Cortex of kidney (tissue), 1 donor: ENCODE measurements at places on chromosomes 4 and X.

DNA sequence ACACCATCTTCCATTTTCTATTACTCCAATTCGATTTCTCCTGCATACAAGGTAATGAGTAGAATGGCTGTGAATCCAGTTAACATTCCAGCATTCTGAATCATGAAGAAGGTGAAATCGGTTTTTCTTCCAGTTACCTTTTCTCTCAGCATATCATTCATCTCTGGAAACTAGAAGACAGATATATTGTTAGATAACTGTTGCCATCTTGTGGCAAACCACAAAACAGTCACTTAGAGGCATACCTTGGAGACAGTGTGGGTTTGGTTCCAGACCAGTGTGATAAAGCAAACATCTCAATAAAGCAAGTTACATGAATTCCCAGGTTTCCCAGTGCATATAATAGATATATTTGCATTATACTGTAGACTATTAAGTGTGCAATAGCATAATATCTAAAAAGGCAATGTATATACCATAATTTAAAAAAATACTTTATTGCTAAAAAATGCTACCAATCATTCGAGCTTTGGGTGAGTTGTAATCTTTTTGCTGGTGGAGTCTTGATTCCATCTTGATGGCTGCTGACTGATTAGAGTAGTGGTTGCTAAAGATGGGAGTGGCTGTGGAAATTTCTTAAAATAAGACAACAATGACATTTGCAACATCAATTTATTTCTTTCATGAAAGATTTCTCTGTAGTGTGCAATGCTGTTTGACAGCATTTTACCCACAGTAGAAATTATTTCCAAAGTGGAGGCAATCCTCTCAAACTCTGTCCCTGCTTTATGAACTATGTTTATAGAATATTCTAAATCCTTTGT lies 82.1 kb downstream of the SLC39A8 start:
- no peak for DNase-seq

GRCh38 chrX:37946197-37946596 lies 60.2 kb upstream of the SYTL5 start:
- no peak for DNase-seq

- no peak for DNase-seq
Observed at GRCh38 chr4:177427192-177427591, 15.0 kb downstream of the AGA start.

DNA sequence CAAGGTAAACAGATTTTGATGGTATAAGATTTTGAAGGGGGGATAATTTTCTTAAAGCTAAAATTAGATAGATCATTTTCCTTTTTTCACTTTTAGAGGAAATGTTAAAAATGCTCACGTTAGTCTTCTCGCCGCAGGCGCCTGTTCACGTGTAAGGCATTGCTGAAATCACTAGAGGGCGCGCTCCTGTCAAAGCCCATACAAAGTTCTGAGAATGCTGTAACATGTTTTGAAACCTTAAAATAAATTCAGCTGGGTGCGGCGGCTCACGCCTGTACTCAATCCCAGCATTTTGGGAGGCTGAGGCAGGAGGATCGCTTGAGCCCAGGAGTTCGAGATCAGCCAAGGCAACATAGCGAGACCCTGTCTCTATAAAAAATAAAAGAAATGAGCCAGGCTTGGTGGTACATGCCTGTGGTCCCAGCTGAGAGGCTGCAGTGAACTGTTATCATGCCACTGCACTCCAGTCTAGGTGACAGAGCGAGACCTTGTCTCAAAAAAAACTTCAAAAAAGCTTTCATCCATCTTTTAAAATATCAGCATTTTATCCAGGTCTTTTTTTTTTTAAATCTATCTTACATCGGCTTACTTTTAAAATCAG lies 138.0 kb downstream of the RBMX2 start:
- DNase-seq, result no peak

- DNase-seq, result no peak
Observed at GRCh38 chr4:27624749-27625148, 764.1 kb downstream of the STIM2 start.

DNA sequence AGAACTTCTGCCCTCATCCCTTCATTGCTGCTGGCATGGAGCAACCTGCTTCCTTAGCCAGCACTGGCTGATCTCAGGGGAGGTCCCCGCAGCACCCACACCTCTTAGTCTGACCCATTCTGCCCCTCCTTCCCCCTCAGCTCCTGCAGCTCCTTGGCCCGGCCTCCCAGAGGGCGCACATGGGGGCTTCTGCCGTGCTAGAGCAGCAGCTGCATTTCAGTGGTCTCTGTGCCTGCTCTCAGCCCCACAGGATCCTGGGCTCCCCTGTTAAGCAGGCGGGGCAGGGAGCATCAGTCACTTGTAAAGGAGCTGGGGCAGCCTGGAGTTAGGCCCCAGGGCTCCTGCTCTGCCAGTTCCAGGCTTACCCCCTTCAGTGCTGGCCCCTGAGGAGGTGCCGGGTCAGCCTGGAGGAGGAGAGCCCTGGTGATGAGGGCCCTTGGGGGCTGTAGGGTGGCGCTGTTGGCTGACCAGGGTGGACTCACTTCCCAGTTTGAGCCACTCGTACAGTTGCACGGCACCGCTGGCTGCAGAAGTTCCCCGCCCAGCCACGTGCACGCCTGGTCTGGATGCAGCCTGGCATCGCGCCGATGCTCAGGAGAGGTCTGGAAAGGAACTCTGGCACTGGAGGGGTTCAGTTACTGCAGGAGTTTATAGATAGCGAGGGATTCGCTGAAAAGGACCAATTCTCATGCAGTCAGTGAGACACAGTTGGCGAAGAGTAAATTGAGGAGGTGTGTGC lies 85.1 kb upstream of the PSAPL1 start:
- DNase-seq, result no peak

DNA sequence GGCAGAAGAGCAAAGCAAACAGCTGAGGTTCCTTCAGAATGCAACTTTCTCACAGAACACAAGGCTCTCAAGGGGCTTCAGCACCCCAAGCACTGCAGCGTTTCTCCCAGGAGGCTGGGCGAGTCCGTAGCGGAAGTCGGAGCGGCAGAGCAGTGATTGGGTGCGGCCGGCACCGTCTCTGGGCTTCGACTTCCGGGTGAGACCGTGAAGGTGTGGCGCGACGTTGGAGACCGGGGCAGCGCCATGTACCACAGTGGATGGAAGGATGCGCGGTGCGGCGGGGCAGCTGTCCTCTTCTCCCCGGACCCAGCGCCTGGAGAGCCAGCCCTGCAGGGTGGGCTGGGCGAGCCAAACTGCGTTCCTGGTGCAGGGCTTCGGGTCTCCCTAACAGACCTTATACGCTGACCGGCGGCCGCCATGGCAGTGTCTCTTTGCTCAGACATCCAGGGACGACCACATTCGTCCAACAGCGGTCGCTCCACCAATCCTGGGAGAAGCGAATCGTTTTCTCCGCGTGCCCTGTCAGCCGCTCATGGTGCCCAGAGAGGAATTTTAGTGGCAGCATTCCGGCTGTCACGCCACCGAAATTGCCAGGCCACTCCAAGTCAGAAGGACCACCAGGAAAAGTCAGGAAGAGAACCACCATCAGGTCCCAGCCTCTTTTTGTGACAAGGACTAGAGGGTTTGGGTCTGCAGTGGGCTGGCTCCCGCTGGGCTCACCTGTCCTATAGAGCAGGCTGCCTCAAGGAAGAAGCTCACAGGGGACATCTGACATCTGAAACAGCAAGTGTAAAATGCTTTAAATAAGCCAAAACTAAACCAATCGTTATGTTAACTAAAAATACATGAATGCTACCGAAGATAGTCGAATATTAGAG lies 20.5 kb downstream of the TRIM61 start:
- DNase-seq, result peak; percentile 6

GRCh38 chr4:53889326-53890055 lies 174.9 kb downstream of the CHIC2 start:
- no peak for DNase-seq

- DNase-seq, result no peak
Observed at GRCh38 chr4:60822986-60823385, 377.1 kb upstream of the ADGRL3 start.

- no peak for DNase-seq
Observed at GRCh38 chrX:10111364-10112148, 45.2 kb upstream of the CLCN4 start.

DNA sequence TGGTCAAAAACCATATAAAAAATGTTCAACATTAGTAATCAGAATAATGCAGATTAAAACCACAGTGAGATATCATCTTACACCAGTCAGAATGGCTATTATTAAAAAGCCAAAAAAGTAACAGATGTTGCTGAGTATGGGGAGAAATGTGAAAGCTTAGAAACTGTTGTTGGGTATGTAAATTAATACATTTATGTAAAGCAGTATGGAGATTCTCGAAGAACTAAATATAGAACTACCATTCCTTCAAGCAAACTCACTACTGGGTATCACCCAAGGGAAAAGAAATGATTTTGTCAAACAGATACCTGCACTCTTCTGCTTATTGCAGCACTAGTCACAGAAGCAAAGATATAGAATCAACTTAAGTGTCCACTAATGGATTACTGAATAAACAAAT lies 576.4 kb upstream of the EPHA5 start:
- DNase-seq, result no peak

DNA sequence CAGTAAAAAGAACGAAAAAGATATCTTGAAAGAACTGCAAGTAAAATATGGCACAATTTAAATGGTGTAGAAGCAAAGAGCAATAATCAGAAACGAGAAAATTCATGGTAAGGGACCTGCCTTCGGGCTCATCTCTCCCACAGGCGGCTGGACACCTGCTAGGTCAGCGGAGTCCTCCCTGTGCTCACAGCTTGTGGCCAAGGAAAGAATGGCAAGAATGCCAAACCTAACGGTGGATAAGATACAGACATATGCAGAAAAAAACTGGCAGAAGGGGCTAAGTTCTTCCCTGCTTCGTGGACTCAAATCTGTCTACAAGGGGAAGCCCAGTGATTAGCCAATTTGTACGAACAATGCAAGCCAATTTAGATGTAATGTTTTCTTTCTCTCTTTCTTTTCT lies 152.1 kb upstream of the VCX start:
- no peak for DNase-seq

GRCh38 chr4:139556071-139556723 lies at the start of gene SETD7:
SETD7 (minus strand) TSS chr4:139556219; CDS start chr4:139556137, 82 bp downstream.
- DNase-seq, result no peak

- no peak for DNase-seq
Observed at GRCh38 chrX:46681849-46682248, 77.1 kb downstream of the SLC9A7 start.

GRCh38 chrX:9141496-9141895 lies 107.6 kb upstream of the FAM9B start:
- no peak for DNase-seq

DNA sequence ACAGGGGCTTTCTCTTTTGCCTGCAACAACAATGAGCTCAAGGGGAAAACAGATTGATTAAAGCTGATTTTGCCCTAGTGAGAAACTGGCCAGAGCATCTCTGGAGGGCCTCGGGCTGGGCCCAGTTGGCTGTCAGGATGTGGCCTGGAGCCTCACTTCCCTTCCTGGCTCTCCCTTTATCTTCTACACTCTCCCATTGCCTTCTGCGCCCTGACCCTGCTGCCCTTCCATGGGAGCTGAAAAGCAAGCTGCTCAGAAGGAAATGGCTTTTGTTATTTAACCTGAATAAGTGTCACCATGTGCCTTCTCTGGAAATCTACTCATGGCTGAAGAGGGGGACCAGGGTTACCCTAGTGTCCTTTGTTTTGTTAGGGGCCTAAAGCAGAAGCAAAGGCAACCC lies 43.8 kb downstream of the NHSL2 start:
- no peak for DNase-seq

DNA sequence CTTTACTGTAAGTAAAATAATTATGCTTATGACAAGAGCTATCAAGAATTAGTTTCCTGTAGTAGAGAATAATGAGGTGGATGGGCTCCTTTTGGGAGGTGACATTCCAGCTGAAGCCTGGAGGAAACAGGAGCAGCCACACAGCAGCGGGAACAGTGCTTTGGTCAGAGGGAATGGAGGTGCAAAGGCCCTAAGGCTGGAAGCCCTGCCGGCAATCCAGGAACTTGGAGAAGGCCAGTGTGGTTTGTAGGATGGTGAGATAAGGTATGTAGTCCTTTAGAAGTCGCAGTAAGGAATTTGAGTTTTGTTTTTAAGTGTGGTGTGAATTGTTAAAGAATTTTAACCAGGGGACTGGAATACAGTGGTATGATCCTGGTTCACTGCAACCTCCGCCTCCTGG lies 8.1 kb downstream of the TMEM131L start:
- DNase-seq, result no peak

DNA sequence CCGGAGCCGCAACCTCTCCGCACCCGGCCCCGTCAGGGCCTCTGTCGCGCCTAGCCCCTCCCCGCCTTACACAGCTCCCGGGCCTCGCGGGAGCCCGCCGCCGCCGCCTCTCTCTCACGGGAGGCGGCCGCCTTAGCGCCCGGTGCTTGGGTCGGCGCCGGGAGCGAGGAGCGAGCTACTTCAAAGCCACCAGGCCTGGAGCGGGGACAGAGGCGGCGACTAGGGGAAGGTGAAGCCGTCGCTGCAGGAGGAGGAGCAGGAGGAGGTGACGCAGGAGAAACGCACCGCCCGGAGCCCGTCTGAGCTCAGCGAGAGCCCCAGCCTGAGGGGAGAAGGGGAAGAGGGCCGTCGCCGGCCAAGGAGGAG lies 250 bp downstream of the USP9X start:
- DNase-seq, result no peak

DNA sequence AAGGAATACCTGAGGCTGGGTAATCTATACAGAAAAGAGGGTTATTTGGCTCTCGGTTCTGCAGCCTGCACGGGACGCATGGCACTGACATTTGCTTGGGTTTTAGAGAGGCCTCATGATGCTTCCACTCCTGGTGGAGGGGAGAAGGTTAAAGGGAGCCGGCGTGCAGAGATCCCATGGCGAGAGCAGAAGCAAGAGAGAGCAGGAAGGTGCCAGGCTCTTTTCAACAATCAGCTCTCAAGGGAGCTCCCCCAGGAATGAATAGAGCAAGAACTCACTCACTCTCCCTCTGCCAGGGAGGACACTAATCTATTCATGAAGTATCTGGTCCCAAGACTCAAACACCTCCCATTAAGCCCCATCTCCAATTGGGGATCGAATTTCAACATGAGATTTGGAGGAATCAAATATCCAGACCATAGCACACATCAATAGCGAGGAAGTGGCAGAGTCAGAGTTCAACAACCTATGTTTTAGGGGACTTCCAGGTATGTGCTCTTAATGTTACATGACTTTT lies 109.8 kb downstream of the SORBS2 start:
- no peak for DNase-seq

DNA sequence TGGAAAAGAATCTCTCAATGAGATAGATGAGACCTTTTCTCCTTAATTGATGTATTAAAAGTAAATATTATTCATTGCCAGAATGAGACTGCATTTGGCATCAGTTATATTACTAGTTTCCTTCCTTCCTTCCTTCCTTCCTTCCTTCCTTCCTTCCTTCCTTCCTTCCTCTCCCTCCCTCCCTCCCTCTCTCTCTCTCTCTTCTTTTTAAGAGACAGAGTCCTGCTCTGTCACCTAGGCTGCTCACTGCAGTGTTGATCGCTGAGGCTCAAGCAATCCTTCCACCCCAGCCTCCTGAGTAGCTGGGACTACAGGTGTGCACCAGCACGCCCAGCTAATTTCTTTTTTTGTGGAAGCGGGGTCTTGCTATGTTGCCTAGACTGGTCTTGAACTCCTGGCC lies 50.4 kb upstream of the ARX start:
- DNase-seq, result no peak

- DNase-seq, result no peak
Observed at GRCh38 chr4:112130906-112131305, 14.3 kb upstream of the FAM241A start.

- DNase-seq, result no peak
Observed at GRCh38 chrX:140724736-140725135, 15.2 kb downstream of the LINC00632 start.

- no peak for DNase-seq
Observed at GRCh38 chr4:184722798-184723197, 11.1 kb downstream of the CENPU start.
